ENCODE measurements at places on chromosomes 3 and 15.

- no peak for DNase-seq
Measured at GRCh38 chr3:127644641-127645370, 15.8 kb downstream of the PODXL2 start.

GRCh38 chr3:70072180-70072579 lies 72.6 kb downstream of the SAMMSON start:
- no peak for DNase-seq

DNA sequence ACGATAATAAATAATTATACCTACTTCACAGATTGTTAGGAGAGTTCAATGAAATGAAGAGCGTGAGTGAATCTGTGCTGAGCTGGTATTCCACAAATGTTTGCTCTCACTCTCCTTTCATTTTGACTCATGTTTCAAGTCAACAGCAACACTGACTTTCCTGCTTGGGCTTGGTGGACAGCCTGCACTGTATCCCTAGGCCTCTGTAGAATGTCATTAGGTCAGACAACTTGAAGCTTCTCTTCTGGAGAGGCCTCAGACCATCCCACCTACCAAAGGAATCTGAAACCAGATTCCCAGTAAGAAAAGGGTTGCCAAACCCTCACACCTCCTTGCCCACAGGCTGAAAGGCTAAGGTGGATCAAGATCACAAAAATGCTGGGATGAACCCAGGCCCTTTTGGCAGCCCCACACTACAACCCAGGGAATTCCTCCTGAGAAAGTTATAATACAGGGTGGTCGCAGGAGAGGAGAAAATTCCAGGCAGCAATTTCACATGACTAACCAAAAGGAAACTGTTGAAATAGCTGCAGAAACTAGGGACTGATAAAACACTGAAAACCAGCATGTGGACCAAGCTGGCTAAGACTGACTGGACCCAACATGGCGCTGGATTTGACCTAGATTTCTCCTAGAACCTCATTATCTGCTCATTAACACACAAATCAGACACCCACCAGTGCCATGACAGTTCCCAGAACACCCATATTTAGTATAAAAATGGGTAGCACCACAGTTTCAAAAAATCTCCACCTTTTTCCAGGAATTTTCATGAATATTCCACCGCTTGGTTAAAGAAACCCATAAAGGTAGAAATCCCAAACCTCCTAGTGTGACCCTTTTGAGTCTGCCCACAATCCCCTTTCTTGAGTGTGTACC lies 57.0 kb upstream of the ZNF148 start:
- DNase-seq, result no peak

DNA sequence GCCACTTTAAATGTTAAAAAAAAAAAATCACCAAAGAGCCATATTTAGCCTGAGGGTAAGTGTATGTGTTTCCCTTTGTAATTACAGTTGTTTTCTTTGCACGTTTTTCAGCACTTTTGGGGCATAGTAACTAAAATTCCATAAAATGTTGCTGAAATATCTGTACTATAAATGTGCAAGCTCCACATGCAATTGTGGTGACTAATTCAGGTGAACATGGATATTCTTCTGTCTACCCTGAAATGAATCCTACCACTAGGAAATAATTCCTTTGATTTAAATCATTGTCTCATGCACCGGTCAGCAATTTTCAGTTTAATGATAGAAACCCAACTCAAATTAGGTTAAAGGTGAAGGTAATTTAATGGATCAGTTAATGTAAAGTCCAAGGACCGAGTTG lies 13.1 kb upstream of the TFG start:
- no peak for DNase-seq

- DNase-seq, result no peak
Measured at GRCh38 chr15:41969851-41970431, 2.4 kb downstream of the EHD4 start.

DNA sequence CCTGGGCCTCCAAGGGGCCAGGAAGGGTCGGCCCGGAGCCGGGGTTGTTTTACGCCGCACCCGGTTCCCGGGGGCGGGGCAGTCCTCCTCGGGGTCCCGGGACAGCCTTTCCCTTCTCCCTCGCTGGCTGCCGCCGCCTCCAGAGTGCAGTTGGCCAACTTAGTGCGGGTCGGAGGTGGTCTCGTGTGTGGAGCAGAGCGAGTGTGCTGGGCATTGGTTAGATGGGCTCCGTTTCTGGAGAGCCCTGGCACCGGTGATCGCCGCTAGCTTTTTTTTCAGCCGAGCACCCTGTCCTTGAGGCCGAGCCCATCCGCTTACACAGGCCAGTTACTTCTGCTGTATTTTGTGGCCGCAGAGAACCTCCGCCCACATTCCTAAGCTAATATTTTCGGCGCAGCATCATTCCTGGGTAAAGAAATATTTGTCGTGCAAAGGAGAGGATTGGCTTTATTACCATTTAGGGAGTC lies 585 bp downstream of the KIF23 start:
- DNase-seq, result peak; percentile 17

GRCh38 chr3:20147361-20147760 lies 38.6 kb downstream of the SGO1 start:
- DNase-seq, result no peak

GRCh38 chr3:187295316-187296034 lies 3.9 kb upstream of the MASP1 start:
- DNase-seq, result no peak

DNA sequence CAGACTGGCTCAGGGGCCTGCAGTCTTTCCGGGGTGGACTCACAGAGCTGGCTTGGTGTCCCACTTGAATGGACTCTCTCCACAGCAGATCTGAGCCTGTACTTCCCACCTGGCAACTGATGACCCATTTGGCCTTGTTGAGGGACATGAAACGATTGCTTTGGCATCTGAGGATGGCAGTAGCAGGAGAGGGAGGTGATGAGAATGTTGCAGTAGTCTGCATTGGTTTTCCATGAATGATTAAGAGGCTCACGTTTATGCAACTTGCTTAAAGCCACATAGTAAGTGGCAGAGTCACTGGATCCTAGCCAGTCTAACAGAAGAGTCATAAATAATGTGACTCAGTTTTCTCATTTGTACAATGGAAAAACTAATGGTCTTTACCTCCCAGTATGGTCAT lies 21.9 kb downstream of the IL20RB start:
- DNase-seq, result no peak

DNA sequence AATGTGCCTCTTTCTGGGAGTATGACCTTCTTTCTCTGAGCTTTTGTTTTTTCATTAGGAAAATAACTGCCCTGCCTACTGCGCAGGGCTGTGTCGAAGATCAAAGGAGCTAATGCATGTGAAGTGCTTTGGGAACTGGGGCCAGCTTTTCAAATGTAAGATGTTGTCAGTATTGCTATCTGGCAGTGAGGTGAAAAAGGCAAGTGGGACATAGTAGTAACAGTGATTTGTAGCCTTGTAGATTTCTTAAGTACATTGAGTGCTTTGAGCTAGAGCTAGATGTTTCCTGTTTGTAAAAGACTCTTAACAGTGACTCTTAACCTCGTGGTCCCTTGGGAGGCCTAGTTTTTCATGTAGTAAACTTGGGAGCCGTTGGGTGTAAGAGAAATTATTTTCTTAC lies 126.5 kb downstream of the ECT2 start:
- DNase-seq, result no peak

DNA sequence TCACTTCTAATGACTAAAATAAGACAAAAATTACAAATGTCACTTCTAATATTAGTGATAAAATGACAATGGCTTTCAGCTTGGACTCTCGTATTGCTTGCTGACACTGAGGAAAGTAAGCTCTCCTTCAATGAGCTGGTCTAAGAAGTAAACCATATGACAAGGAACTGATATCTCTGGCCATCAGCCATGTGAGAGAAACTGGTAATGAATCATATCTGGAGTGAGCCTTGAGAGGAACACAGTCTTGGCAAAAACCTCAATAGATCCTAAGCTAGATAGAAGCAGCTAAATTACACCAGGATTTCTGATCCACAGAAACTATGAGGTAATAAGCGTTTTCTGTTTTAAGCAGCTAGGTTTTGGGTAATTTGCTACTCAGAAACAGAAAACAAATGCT lies 1575.1 kb downstream of the OTOL1 start:
- no peak for DNase-seq

DNA sequence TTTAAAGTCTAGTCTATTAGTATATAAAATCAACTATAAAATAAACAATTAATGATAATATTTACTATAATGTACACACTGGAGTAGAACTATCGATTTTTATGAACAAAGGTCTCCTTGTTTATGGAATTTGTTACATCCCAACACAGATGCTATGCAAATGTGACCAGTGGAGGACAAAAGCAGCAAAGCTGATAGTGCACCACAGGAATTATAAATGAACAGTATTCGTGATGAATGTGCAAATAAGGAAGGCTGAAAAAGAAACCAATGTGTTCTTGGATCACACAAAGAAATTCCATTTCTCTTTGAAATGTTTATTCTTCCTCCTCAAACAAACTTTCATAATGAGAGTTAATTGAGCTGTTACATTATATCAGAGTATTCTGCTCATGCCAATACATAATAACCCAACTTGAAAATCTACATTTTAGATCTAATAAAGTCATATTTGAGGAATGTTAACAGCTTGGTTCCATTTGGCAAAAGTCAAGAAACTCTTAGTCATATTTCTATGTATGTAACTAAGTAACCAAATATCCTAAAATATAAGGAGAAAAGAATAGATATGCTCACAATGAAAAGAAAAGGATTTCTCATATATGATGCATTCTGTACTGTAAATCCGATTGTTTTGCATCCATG lies 79.3 kb downstream of the NEK10 start:
- DNase-seq, result no peak

DNA sequence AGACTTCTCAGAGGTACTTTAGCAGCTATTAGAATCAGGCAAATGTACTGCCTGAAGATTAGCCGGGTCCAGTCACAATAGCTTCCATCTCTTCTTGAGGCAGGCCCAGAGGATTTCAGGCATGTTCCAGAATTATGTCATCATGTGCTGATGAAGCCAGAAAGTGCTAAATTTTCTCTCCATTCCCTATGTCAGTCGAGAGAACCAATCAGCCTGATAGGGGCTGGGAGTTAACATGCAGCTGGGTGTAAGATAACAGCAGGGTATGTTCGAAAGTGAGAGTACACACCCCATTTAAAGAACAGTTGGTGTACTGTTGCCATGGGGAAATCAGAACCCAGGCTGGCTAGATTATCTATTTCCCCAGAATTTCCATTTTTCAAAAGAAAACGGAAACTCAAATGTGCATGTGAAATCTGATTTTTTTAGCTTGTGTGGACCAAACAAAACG lies 48.7 kb downstream of the MYH15 start:
- no peak for DNase-seq

DNA sequence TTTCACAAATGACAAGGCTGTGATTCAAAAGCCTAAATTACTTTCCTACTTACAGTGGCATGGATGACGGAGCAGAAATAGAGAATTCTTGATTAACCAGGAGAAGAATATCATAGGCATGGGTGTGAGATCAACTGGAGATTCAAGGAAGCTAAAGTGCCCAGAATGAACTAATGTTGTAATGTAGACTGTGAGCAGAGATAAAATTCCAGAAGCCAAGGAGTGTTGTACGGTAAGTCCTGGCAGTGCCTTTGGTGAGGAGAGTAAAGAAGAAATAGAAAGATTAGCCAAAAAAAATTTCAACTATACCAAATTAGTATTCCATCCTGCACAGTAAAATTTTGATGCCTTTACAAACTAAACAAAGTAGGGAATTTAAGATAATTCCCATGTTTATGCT lies 75.9 kb downstream of the ZBTB20 start:
- DNase-seq, result no peak

GRCh38 chr3:127848131-127849129 lies 26.1 kb upstream of the MGLL start:
- no peak for DNase-seq

- no peak for DNase-seq
Measured at GRCh38 chr15:37814847-37815515, 119.5 kb upstream of the TMCO5A start.

GRCh38 chr3:99915906-99916432 lies 98.3 kb downstream of the CMSS1 start:
- no peak for DNase-seq

Data from mucosa of descending colon (tissue), 3 donors.